ENCODE measurements at places on chromosomes 2 and 18.

DNA sequence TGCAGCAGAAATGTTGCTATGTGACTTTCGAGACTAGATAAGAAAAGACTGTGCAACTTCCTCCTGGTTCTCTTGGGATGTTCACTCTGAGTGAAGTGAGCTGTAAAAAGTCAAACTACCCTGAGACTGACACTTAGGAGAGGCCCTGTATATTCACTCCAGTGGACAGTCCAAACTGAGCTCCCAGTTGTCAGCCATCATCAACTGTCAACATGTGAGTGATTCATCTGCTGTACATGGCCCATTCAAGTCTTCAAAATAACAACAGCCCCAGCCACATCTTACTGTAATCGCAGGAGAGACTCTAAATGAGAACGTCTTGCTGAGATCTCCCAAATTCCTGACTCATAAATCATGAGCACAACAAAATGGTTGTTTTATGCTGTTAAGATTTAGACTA lies 8.5 kb upstream of the UNC80 start:
- no peak for DNase-seq

DNA sequence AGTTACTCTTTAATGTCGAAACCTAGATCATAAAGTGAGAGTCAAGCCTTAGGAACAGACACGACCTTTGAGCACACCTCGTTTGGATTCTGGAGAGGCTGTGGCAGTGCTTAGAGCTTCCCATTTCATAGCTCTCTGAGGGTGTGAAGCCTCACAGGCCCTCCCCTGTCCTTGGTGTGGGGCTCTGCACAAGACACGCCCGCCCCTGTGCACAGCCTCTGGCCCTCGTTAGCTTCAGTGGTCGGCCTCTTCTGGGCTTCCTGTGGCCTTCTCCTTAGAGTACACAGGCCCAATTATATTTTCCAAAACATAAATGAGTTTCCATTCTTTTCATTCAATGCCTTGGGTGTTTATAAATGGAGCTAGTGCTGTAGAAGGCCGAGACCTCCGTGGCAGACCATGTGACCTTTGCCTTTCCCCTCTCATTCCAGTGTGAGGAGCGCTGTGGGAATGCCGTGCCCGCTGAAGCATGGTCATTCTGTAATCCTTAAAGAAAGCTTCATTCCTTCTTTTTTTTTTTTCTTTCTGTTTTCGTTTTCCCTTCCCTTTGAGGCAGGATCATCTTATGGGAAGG lies 208.6 kb downstream of the DCDC2C start:
- DNase-seq = no peak

- no peak for DNase-seq
These were observed 118.6 kb upstream of the PGAP1 start for GRCh38 chr2:197045115-197045514.

DNA sequence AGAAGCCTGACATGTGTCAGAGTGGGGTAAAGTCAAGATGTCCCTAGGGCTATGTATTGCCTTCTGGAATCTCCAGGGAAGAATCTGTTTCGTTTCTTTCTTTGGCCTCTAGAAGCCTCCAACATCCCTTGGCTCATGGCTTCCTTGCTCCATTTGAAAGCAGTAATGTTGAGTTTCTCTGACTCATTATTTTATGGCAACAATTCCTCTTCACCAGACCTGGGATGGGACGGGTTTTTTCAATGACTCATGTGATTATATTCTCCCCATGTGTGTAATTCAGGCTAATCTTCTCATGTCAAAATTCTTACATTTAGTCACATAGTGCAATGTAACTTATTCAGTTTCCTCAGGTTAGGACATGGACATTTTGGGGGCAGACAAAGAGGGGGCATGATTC lies 1038.6 kb downstream of the CBLN2 start:
- no peak for DNase-seq

Data from muscle of leg (tissue), 16 donors.